CD8-positive, alpha-beta memory T cell (primary cell): ENCODE measurements at places on chromosomes 6 and 20.

- no peak overlapping the region for H3K4me3 ChIP-seq
- no peak for DNase-seq
- H3K27me3 ChIP-seq, result no peaks in the 10 kb centered on the region
- no peaks in the 10 kb centered on the region for H3K36me3 ChIP-seq
Observed at GRCh38 chr20:3430376-3431069, 23.1 kb upstream of the DNAAF9 start.

DNA sequence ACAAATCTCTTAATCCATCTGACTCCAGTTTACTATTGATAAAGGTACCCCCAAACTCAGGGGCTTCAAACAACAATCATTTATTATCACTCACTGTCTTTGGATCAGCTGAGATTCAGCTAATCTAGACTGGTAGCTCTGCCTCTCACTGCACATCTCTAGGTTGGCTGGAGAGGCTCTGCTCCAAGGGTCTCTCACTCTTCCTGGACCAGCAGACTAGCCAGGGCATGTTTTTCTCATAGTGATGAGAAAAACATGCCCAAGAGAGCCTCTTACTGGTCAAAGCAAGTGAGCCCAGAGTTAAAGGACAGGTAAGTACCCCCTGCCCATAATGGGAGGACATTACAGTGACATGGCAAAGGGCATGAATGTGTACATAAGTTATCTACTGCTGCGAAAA lies 115.1 kb upstream of the BEND3 start:
- H3K27ac ChIP-seq, result no peak overlapping the region
- no peak for DNase-seq
- H3K27me3 ChIP-seq, result no peaks in the 10 kb centered on the region
- no peak overlapping the region for H3K4me3 ChIP-seq
- no peaks in the 10 kb centered on the region for H3K36me3 ChIP-seq

DNA sequence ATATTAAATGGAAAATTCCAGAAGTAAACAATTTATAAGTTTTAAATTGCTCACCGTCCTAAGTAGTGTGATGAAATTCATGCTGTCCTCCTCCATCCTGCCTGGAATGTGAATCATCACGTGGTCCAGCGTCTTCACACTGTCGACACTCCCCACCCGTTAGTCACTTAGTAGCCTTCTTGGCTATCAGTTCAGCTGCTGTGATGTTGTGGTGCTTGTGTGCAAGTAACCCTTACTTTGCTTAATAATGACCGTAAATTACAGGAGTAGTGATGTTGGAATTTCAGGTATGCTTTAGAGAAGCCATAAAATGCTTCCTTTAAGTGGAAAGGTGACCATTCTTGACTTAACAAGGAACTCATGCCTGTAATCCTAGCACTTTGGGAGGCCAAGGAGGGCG lies 25.2 kb downstream of the RIOK1 start:
- no peaks in the 10 kb centered on the region for H3K4me1 ChIP-seq
- H3K4me3 ChIP-seq, result no peak overlapping the region
- no peak for DNase-seq
- no peak overlapping the region for H3K27ac ChIP-seq
- no peaks in the 10 kb centered on the region for H3K27me3 ChIP-seq

DNA sequence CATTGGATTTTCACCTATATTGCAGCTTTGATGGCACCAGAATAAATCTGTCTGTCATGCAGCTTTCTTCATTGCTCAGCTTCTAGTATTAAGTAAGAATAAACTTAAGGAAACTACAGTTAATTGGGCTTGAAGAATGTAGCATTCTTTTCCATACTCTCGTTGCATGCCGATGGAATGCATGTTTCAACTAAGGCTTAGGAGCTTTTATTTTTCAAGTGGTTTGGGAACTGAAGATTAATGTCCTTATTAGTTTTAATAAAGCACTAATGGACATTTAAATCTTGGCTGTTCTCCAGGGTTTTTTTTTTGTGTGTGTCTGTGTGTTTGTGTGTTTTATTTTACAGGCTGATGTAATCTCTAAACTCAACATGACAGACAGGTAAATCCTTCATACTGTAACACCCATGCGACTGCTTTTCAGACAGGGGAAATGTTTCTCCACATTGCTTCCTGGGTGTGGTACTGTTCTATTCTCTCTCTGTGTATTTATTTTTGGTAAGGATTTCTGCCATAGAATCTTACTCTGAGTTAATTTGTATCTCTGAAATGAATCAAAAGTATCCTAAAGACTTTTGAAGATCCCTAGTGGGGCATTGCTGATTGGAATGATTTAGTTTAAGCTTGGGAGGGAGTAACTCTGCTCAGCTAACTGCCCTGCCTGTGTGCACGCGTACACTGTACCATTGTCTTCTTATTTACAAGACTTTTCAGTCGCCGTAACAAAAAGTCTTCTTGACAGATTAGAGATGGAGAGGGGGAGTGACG lies 38.0 kb downstream of the SLC9A8 start:
- no peak overlapping the region for H3K27ac ChIP-seq
- H3K36me3 ChIP-seq, result peaks cover 26% of the 10 kb centered on the region
- no peak for DNase-seq
- no peak overlapping the region for H3K4me3 ChIP-seq

GRCh38 chr6:125752773-125753172 lies 3.3 kb downstream of the HEY2 start:
- peaks cover 22% of the 10 kb centered on the region for H3K27me3 ChIP-seq
- peaks cover 19% of the 10 kb centered on the region for H3K4me1 ChIP-seq
- DNase-seq, result no peak
- no peak overlapping the region for H3K4me3 ChIP-seq
- H3K27ac ChIP-seq, result no peak overlapping the region
- no peaks in the 10 kb centered on the region for H3K36me3 ChIP-seq

- H3K36me3 ChIP-seq, result no peaks in the 10 kb centered on the region
- DNase-seq, result no peak
- no peak overlapping the region for H3K4me3 ChIP-seq
- H3K27ac ChIP-seq, result no peak overlapping the region
- H3K4me1 ChIP-seq, result no peaks in the 10 kb centered on the region
Observed at GRCh38 chr6:20584100-20584731, 50.0 kb downstream of the CDKAL1 start.

GRCh38 chr6:43814865-43815264 lies 44.9 kb downstream of the VEGFA start:
- no peaks in the 10 kb centered on the region for H3K27me3 ChIP-seq
- no peak for DNase-seq
- H3K4me3 ChIP-seq, result no peak overlapping the region
- H3K4me1 ChIP-seq, result no peaks in the 10 kb centered on the region

- no peak overlapping the region for H3K27ac ChIP-seq
- no peaks in the 10 kb centered on the region for H3K27me3 ChIP-seq
- DNase-seq, result no peak
- no peaks in the 10 kb centered on the region for H3K4me1 ChIP-seq
- no peaks in the 10 kb centered on the region for H3K36me3 ChIP-seq
Observed at GRCh38 chr6:161626132-161626676, 352.3 kb upstream of the AGPAT4 start.

- H3K36me3 ChIP-seq, result no peaks in the 10 kb centered on the region
- no peak overlapping the region for H3K27ac ChIP-seq
- no peaks in the 10 kb centered on the region for H3K27me3 ChIP-seq
- H3K4me1 ChIP-seq, result peaks cover 49% of the 10 kb centered on the region
- DNase-seq, result no peak
- no peak overlapping the region for H3K4me3 ChIP-seq
Observed at GRCh38 chr6:112038268-112038667, 15.6 kb upstream of the CCN6 start.
